MM.1S (cell line): ENCODE measurements at places on chromosomes 3 and 15.

GRCh38 chr3:175457301-175457700, 598.2 kb downstream of the NAALADL2 start:
- no peak for DNase-seq

GRCh38 chr15:47588958-47589357, 128.3 kb upstream of the SEMA6D start:
- DNase-seq, result no peak

DNA sequence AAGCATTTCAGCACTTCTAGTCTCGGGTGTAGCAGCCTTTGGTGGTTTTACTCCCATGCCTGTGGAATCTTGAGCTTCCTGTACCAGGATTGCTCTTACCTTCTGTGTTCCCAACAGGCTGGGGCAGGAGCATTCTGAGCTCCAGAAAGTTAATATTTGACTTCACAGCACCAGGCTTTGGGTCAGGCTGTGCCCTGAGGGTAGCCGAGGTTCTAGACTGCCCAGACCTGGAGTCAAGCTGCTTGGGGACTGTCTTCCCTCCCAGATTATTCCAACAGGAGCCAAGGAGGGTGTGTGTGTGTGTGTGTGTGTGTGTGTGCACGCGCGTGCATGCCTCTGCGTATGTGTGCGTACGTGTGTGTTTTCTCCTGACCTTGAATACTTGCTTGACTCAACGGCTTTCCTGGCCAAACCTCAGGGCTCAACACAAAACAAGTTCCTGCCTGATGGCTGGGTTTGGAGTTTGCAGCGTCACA, 94.8 kb downstream of the FLNB start:
- DNase-seq, result no peak

DNA sequence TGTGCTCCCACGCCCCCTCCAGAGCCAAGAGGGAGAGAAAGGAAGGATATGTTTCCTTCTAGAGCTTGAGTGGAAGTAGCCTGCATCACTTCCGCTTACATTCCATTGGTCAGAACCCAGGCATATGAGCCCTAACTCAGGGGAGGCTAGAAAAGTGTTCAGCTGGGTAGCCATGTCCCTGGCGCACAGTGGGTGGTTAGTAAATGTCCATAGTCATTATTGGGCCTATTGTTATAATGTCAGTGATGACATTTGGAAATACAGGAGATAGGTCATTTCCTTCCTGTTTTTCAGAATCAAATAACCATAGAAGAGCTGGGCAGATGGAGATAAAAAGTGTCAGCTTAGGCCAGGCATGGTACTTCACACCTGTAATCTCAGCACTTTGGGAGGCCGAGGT, 27.3 kb downstream of the CD276 start:
- DNase-seq, result no peak

DNA sequence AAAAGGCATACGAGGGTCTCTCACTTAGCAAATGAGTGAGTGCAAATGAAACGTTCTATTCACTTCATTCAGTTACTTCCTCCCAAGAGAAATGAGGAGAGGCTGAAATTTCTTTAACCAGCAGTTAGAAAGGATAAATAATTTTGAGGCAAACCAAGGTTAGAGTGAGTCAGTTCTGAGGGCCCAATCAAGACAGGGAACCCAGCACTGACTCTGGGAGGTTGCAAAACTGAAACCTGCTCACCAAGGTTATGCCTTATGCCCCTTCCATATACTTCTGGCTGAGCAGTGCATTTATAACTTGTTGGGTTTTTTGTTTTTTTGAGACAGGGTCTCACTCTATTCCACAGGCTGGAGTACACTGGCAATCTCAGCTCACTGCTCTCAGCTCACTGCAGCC, 4.5 kb upstream of the RPSA start:
- DNase-seq, result peak; percentile 23

- no peak for DNase-seq
Observed at GRCh38 chr3:104437131-104437750, 929.5 kb upstream of the ALCAM start.

- DNase-seq, result no peak
Observed at GRCh38 chr3:186097663-186098451, 11.0 kb downstream of the ETV5 start.
